ENCODE measurements at places on chromosomes 1 and 21.
A peak's percentile ranks its signal among the peaks of the same experiment; 100 is the strongest.

DNA sequence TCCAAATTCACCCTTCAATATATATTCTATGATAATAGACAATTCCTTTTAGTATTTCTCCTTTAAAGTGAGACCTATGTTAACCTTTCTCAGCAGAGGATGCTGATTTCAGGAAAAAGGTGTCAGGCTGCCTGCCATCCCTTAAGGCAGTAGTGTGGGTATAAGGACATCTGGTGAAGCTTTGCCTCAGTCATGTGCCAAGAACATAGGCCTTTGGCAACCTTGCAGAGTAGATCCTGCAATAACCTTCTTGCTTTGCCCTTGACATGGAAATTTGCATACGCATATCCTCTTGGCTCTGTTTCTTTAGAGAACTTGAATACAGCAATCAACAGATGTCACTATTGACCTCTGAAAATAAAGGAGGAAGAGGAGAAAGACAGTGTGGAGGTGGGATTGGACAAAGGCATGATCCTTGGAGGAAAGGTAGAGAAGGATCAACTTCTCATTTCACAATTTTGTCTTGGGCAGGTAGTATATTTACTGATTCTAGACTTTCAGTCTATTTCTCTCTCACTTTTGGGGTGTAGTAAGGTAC is 21.1 kb upstream of the ZRANB2 start:
- no peaks in the 10 kb centered on the region for H3K4me1 ChIP-seq
- H3K4me3 ChIP-seq, result no peak overlapping the region
- no peak overlapping the region for H3K27ac ChIP-seq

DNA sequence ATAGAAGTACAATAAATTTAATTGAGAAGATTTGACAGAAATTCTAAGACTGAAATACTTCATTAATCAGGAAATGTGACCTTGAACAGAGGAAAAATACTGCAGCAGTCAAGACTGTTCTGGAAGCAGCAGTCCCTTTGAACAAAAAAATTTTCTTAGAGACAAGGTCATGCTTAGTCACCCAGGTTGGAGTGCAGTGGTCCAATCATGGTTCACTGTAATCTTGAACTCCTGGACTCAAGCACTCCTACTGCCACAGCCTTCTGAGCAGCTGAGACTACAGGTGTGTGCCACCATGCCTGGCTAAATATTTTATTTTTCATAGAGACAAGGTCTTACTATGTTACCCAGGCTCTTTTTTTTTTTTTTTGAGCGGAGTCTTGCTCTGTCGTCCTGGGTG is 1.9 kb upstream of the CCDC30 start:
- no peak overlapping the region for H3K4me3 ChIP-seq
- H3K27ac ChIP-seq, result no peak overlapping the region
- no peak for DNase-seq
- peaks cover 13% of the 10 kb centered on the region for H3K36me3 ChIP-seq
- H3K27me3 ChIP-seq, result no peaks in the 10 kb centered on the region
- peaks cover 39% of the 10 kb centered on the region for H3K4me1 ChIP-seq

GRCh38 chr1:4733446-4734177 is 79.2 kb downstream of the AJAP1 start:
- no peaks in the 10 kb centered on the region for H3K36me3 ChIP-seq
- no peaks in the 10 kb centered on the region for H3K4me1 ChIP-seq
- peaks cover 4% of the 10 kb centered on the region for H3K27me3 ChIP-seq
- no peak for DNase-seq
- H3K4me3 ChIP-seq, result no peak overlapping the region

DNA sequence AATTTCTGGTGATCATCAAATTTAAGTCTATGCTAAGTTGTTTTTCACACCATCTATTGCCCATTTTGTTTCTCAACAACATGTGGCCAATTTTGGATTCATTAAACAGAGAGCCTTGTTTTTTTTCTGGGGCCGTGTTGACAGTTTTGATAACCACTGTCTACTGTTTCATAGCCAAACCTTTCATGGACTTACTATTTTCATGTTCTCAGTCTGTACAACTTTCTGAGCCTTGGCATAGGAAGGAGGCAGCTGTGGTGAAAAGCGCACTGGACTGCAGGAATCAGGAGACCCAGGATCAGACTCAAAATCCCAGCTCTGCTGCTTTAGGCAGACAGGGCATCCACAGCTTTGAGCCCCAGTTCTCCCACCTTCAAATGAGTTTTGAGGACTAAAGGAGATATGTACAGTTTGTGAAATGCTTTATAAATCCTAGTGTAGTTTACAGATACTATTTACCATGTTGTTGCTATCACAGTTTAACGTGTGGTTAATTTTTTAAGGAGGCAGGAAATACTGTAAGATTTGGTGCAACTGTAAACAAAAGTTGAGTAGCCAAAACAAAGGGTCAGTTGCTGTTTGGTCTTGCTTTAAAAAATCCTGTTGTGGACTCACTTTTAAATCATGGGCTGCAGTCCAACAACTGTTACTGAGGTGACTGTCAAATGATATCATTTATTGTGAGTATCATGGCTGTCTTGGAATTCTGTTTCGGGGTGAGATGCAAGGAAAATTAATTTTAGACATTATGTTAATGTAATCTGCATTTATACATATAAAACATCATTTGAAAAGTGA is 2.9 kb downstream of the MACO1 start:
- H3K4me1 ChIP-seq, result peaks cover 40% of the 10 kb centered on the region
- peak overlapping the region; percentile 45 for H3K4me3 ChIP-seq
- no peak for DNase-seq
- H3K36me3 ChIP-seq, result no peaks in the 10 kb centered on the region

DNA sequence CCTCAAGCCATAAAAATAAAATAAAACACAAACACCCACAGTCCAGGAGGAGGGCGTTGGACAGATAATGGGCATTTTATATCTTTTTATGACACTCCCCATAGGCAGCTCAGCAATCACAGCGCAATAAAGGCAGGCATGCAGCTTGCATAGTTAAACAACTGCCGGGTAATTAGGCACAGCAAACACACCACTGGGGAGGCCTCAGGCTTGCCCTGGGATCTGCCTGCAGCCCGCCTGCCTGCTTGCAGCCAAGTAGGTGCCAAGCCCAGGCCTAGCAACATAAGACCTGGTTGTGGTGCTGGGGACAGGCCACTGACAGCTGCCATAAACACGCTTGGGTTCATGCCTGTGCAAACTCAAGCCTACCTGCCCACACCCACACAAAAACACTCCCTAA is 54.2 kb downstream of the DMAP1 start:
- H3K4me3 ChIP-seq, result no peak overlapping the region
- no peak for DNase-seq
- H3K36me3 ChIP-seq, result no peaks in the 10 kb centered on the region
- H3K4me1 ChIP-seq, result no peaks in the 10 kb centered on the region
- H3K27me3 ChIP-seq, result no peaks in the 10 kb centered on the region

DNA sequence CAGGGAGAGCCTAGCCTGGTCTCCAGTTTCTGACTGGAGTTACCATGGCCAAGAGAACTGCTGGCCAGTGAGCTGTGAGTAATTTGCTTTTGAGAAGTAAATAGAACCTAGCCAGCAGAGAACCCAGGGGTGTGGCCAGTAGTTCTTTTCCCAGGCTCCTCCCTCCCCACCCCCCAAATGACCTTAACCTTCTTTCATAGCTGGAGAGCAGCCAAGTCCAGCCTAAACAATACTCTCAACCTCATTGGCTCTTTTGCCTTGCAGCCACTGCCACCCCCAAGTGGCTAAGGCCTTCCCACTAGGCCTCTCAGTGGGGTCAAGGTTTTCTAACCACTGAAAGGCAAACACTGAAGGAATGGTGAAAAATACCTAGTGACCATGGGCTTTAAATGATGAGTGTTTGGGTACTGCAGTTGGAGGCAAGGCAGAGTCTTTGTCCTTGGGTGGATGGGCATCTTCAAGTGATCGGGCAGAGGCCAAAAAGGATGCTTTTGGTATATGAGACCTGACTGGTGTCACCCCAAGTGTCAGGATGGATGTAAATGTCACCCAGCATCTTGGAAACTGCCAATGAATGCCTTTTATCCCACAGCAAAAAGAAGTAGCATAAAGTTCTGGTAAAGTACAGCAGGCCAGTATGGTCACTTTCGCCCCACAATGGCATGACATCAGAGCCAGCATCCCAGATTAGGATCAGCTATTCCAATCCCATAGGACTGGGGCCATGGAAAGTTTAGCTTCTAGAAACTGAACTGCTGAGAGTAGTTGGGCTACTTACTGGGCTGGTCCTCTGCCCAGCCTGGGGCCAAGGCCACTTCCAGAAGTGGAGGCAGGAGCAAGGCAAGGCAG is 3.5 kb upstream of the PIGV start:
- peaks cover 26% of the 10 kb centered on the region for H3K36me3 ChIP-seq
- no peak for DNase-seq
- H3K27me3 ChIP-seq, result no peaks in the 10 kb centered on the region
- no peak overlapping the region for H3K4me3 ChIP-seq
- peak overlapping the region; percentile 100 for H3K27ac ChIP-seq
- peaks cover 75% of the 10 kb centered on the region for H3K4me1 ChIP-seq

- DNase-seq, result no peak
- no peaks in the 10 kb centered on the region for H3K4me1 ChIP-seq
- peaks cover 6% of the 10 kb centered on the region for H3K36me3 ChIP-seq
- H3K27me3 ChIP-seq, result no peaks in the 10 kb centered on the region
- no peak overlapping the region for H3K27ac ChIP-seq
- H3K4me3 ChIP-seq, result no peak overlapping the region
Observed at GRCh38 chr1:189500778-189501177, 976.9 kb downstream of the BRINP3 start.

- H3K36me3 ChIP-seq, result no peaks in the 10 kb centered on the region
- DNase-seq, result no peak
- H3K27me3 ChIP-seq, result peaks cover 17% of the 10 kb centered on the region
Observed at GRCh38 chr1:225596736-225597135, 56.2 kb downstream of the ENAH start.

DNA sequence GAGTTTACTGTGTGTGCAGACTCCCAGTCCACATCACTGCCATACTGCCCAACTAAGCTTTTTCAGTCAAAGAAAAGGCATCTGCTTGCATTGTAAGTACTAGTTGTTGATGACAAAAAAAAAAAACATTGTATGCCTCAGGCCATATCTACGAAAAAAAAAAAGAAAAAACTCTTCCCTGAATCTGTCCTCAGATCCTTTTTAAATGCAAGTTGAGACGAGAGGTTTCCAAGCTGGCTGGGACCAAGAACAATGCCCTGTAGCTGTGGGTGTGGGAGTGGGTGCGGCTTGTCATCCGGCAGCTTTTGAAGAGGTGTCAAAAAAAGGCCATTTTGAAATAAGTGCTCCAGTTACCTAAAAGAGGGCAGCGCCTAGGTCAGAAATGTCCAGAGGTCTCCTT is 29.2 kb upstream of the HHAT start:
- H3K4me3 ChIP-seq, result no peak overlapping the region
- no peaks in the 10 kb centered on the region for H3K4me1 ChIP-seq
- H3K27ac ChIP-seq, result no peak overlapping the region
- H3K27me3 ChIP-seq, result peaks cover 19% of the 10 kb centered on the region
- DNase-seq, result no peak

- DNase-seq, result no peak
- peaks cover 14% of the 10 kb centered on the region for H3K36me3 ChIP-seq
- H3K4me3 ChIP-seq, result peak overlapping the region; percentile 38
- H3K27me3 ChIP-seq, result no peaks in the 10 kb centered on the region
- peak overlapping the region; percentile 76 for H3K27ac ChIP-seq
- peaks cover 39% of the 10 kb centered on the region for H3K4me1 ChIP-seq
Observed at GRCh38 chr1:207815913-207816291, 64.0 kb downstream of the CD46 start.

DNA sequence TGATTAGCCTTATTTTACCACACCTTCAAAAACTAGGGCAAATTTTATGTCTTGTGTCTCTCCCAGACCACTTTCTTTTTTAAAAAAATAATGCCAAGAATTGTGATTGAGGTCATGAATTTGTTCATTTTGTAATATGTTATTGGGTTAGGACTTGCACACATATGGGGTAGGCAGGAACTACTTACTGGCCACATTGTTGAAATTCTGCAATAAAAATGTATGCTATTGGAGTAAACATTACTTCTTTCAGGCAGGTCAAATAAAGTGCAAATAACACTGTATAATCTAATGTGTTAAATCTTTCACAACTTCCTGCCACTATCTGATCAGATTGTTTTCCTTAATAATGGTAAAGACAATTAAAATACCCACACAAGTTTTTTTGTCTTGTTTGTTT is 166.6 kb upstream of the COL11A1 start:
- H3K4me1 ChIP-seq, result no peaks in the 10 kb centered on the region
- no peak overlapping the region for H3K27ac ChIP-seq
- H3K4me3 ChIP-seq, result no peak overlapping the region
- no peak for DNase-seq
- H3K36me3 ChIP-seq, result no peaks in the 10 kb centered on the region

DNA sequence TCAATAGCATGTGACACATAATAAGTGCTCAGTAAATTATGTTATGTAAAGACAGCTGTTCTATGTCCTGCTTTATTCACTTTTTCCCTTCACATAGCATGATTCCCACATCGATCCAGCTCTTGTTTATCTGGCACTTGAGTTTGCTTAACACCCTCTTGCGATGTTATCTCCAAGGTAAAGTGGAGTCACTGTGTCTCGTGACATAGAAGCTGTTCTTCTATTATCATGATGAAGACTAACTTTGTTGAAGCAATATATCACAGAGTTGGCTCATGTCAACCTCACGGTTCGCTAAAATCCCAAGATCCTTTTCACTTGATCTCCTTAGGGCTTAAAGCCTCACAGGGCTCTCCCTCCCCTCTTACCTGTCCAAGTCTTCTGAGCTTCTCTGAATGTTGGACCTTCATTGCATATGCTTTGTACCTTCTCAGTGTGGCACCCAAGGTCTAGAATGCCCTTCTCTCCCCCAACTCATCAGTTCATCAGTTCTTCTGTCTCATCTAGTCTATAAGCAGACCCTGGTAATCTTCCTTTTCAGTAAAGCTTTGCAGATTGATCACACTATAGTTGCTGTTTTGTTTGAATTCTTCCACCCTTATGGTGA is 38.0 kb downstream of the PLXNA2 start:
- H3K4me1 ChIP-seq, result no peaks in the 10 kb centered on the region
- H3K36me3 ChIP-seq, result no peaks in the 10 kb centered on the region
- H3K27ac ChIP-seq, result no peak overlapping the region
- no peaks in the 10 kb centered on the region for H3K27me3 ChIP-seq
- no peak for DNase-seq

DNA sequence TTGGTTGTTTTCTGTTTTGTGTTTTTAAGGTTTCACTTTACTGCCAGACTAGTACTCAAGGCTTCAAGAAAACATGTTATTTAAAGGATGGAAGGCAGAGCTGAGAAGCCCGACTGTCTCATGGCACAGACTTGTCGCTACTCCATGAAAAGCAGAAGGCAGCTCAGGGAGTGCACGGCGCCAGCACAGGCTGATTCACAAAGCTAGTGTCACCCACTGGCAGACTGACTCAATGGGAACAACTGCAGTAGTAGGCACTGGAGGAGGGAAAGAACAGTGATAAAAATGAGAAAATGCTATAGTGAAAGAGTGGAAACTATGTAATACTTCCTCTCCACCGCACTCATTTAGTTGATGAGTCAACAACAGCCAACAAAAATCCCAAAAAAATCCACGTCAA is 14.7 kb downstream of the HSF2BP start:
- no peak for DNase-seq
- peaks cover 6% of the 10 kb centered on the region for H3K4me1 ChIP-seq
- no peaks in the 10 kb centered on the region for H3K36me3 ChIP-seq
- no peak overlapping the region for H3K4me3 ChIP-seq
